ENCODE measurements at places on chromosomes 4 and X. TPM values are rescaled to one million over a fixed set of nuclear protein-coding genes. Genes with fewer than 3 reads are reported as not detected.
A peak's percentile ranks its signal among the peaks of the same experiment; 100 is the strongest.

- DNase-seq: no peak
Observed at GRCh38 chr4:37400241-37400881, 155.8 kb downstream of the NWD2 start.

GRCh38 chrX:95622200-95622599 is 1062.4 kb upstream of the DIAPH2 start:
- DNase-seq: no peak

DNA sequence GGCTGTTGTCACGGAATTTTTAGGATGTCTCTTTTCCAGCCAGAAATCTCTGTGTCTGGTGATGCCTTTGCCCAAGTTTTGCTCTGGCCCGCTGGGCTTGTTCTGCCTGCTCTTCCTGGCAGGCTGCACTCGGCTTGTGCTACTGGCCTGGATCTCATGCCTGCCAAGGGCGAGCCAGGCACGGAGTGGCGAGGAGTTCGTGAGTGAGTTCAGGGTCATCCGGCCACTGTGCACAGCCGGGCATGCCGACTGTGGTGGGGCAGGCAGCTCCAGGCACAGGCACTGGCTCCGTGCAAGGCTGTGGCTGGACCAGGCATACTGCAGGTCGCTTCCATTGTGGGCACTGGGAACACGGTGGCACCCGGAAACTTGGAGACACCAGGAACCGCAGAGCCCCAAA is 129.1 kb downstream of the ARHGAP10 start:
- DNase-seq: peak; percentile 30

GRCh38 chr4:178080312-178080711 is 638.1 kb upstream of the AGA start:
- no peak for DNase-seq

GRCh38 chr4:5051278-5052203 is at the start of gene STK32B:
TSS of gene STK32B (plus strand) at chr4:5051480.
- peak; percentile 79 for DNase-seq

DNA sequence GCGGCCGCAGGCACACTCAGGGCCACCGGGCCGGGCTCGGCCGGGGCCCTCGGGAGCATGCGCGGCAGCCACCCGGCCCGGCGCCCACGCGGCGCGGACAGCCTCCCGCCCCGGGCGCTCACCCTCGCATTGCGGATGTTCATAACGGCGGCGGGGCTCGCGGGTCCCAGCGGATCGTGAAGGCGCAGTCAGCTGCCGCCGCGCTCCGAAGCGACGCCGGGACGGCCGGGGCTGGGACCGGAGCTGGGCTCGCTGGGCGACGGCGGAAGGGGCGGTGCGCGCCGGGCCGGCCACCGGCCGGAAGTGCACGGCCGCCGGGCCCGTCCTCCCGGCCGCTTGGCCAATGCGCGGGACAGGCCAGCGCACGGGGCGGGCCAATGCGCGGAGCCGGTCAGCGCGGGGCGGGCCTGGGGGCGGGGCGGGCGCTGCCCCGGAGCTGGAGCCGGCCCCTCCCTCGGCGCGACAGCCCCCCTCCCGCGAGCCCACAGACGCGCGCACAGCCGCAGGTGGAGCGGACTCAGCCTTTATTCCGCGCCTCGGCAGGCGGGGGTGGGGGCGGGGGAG is at the start of gene NAA10:
TSS of gene NAA10 (minus strand) at position 276 of the 564 bp plus-strand sequence. CDS start at position 143, 133 bp downstream.
- DNase-seq: peak; percentile 84

GRCh38 chr4:38327174-38327573 is 336.8 kb upstream of the KLF3 start:
- DNase-seq: no peak

DNA sequence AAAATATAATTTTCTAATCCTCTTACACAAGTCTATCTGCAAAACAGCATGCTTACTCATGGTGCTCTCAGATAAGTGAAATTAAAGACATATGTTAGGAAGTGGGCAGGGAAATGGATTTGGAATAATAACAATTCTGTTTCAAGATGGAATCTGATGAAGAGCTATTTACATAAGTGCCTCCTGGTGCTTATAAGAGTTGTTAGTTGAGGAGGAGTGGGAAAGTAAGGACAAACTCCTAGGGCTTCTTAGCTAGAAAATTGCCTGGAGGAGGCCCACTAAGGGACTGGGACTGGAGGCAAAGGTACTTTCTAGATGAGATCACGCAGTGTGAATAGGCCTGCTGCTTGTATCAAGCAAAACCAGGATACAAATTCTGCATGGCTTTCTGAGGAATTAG is 939.8 kb downstream of the GLUD2 start:
- no peak for DNase-seq

DNA sequence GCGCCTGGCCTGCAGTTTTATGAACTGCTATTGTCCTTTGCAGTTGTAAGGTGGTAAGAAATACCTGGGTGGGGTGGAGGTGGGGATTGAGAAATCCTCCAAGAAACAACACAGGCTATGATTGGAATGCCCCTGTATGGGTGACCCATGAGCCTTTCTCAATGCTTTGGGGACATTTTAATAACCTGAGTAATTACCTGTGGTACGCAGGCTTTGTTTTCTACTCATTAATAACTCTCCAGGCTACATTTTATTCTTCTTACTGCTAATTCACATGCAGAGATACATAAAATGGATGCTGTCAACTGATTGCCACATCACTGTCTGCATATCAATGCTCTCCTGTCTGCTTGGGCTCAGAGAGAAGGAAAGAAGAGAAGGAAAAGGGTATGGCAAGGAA is 41.8 kb downstream of the PHEX start:
- DNase-seq: no peak

- DNase-seq: peak; percentile 66
Observed at GRCh38 chrX:129984111-129984958, 1.9 kb downstream of the BCORL1 start.

DNA sequence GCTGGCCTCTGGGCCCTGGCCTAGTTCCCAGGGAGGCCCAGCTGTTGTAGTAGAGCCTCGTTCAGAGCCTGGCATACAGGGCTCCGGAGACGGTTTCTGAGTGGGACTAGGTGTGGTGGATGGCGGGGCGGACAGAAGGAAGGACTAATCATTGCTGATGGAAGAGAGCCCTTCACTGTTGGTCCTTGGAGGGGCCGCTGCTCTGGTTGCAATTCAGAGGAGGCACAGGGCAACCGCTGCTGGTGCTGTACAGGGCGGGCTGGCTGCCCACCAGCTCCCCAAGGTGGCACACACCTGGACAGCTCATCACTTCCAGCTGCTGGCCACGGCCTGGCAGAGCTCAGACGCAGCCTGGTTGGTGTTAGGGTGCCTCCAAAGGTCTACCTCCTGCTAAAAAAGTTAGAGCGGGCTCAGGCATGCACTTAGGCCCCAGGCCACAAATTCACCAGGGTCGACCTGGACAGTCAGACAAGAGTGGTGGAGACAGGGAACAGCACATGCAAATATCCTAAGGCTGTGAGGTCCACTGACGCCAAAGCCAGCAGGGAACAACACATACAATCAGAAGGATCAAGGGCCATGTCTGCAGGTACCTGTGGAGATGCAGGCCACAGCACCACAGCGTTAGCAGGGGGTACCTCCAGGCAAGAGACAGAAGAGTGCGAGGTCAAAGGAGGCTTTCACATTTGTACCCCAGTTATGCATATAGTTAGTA is 7.5 kb upstream of the RNF4 start:
- DNase-seq: no peak

DNA sequence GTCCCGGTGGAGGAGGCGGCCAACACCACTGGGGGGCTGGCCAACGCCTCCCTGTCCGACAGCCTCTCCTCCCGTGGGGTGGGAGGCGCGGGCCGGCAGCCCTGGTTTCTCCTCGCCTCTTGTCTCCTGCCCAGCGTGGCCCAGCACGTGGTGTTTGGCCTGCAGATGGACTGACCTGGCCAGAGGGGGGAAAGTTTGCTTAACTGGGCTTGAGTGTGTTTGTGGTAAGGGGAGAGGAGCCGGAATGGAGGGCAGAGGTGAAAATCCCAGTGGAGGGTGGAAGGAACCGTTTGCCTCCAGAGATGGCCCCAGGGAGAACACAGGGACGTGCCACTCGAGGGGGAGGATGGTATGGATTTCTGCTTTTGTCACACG is 27.6 kb downstream of the NYX start:
- no peak for DNase-seq

GRCh38 chr4:78863991-78864390 is 75.2 kb downstream of the PAQR3 start:
- DNase-seq: no peak

The SEPTIN6 gene
- polyA plus RNA-seq: 2.3 TPM

The UFSP2 gene
- polyA plus RNA-seq: 33.8 TPM

The KDR gene
- 4.5 TPM for polyA plus RNA-seq

The HOPX gene
- 5.0 TPM for polyA plus RNA-seq

The TEC gene
- 1.2 TPM for polyA plus RNA-seq

The MGARP gene
- 2.1 TPM for polyA plus RNA-seq

The SSX2 gene
- not detected for polyA plus RNA-seq

Measured in psoas muscle (tissue), 8 donors.